ENCODE measurements at places on chromosomes 11 and 22.

DNA sequence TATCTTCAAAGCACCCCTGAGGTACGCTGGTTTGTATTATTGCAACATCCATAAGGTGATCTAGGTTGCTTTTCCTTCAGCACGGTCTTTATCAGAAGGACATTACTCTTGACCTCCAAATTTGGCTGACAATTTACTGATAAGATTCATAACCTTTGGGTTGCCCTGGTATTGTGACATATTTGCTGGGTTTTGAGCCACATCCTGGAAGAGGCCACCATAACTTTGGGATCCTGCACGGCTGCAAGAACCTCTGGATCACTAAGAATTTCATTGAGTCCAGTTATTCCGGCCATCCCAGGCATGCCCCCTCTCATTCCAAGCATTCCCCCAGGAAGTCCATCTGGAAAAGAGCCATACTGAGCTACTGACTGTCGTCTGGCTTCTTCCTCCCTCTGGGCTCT is 6.5 kb upstream of the PLET1 start:
- H3K4me1 ChIP-seq = no peaks in the 10 kb centered on the region
- H3K4me3 ChIP-seq = no peak overlapping the region
- no peaks in the 10 kb centered on the region for H3K36me3 ChIP-seq
- H3K27ac ChIP-seq = no peak overlapping the region
- DNase-seq = no peak

- H3K4me3 ChIP-seq = no peak overlapping the region
- H3K4me1 ChIP-seq = no peaks in the 10 kb centered on the region
- H3K27me3 ChIP-seq = no peaks in the 10 kb centered on the region
- no peak overlapping the region for H3K27ac ChIP-seq
- no peaks in the 10 kb centered on the region for H3K36me3 ChIP-seq
Measured at GRCh38 chr11:127074151-127074761, 73.7 kb upstream of the KIRREL3 start.

GRCh38 chr11:59810911-59811259 is 307 bp upstream of the MRPL16 start:
- H3K4me1 ChIP-seq = peaks cover 6% of the 10 kb centered on the region
- peaks cover 27% of the 10 kb centered on the region for H3K36me3 ChIP-seq
- no peaks in the 10 kb centered on the region for H3K27me3 ChIP-seq
- DNase-seq = no peak
- peak overlapping the region; percentile 73 for H3K4me3 ChIP-seq
- H3K27ac ChIP-seq = peak overlapping the region; percentile 63

DNA sequence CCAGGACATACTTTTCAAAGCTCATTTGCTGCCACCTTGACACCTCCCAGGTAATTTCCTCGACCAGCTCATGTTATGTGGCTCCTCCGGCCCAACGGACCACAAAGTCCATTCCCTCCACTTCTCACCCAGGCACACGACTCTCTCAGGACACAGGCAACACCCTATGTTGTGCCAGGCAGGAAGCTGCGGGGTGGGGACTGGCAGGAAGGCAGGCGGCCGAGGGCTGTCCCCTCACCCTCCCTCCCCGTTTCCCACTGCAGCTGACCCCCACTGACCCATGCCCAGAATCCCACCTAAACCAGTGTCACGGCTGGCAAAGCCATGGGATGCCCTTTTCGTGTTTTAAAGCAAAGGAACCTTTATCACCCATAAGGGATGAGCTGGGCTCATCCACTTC is 20.8 kb downstream of the CELSR1 start:
- no peaks in the 10 kb centered on the region for H3K36me3 ChIP-seq
- no peak overlapping the region for H3K4me3 ChIP-seq

GRCh38 chr22:30340911-30341685 is 14.4 kb upstream of the TBC1D10A start:
- no peaks in the 10 kb centered on the region for H3K27me3 ChIP-seq
- no peak overlapping the region for H3K27ac ChIP-seq
- DNase-seq = no peak
- no peak overlapping the region for H3K4me3 ChIP-seq
- H3K36me3 ChIP-seq = peaks cover 43% of the 10 kb centered on the region

DNA sequence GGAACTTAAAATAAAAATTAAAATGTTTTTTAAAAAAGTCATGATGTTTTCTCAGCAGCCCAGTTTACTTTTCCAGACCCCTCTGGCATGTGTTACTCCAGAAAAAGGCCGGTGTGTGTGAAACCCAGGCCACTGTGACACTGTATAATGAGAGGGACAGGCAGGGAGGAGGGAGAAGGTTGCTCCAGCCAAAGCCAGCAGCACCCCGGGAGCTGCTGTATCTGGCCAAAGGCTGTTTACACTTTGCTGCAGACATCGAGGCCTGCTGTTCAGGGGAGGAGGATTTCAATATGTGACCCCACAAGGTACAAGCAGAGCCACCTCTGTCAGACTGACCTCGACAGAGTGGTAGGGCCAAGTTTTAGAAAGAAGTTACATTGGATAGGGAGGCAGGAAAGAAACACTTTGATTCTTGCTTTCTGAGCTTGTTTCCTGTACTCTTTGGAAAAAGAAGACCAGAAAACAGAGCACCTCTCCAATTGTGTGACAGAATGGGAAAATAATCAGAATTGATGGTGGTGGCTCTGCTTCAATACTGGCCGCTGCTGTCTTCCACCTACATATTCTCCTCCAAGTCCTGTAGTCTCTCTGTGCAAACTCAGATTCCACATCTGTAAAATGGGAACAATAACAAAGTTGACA is 41.0 kb upstream of the CD44 start:
- no peaks in the 10 kb centered on the region for H3K27me3 ChIP-seq
- no peaks in the 10 kb centered on the region for H3K4me1 ChIP-seq
- H3K4me3 ChIP-seq = no peak overlapping the region
- H3K36me3 ChIP-seq = no peaks in the 10 kb centered on the region

DNA sequence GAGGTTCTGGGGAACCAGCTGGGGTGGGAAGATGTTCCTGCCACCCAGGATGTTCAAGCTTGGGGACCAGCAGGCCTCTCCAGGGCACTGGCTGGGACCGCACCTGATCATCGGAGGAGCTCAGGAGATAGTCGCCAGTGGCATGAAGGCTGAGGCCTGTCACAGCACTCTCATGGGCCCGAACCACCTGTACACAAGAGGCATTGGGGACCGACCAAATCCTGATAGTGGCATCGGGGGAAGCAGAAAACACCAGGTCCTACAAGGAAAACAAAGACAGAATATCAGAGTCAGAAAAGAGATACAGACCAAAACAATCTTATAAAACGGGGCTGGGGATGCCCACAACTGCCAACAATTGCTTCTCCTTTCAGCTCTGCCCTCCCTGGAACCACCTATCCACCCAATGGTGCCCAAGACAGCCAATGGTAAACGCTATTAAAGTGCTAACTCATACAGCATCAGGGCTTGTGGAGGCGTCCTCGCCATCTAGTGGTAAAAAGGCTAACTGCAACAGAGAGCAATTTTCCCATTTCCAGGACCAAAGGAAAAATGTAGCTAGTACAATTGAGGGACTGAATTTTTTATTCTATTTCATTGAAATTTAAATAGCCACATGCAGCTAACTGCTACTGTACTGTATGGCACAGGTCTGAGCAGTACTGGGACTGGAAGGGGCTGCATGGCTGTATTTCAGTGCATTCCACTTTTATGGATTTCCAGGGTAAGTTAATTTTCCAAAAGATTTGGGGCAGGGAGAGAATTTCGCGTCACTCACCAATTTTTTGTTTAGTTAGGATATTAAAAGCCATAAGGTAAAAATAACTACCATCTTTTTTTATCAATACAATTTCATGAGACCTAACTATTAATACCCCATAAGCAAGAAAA is 7.1 kb downstream of the PRPF19 start:
- DNase-seq = peak; percentile 40
- no peak overlapping the region for H3K4me3 ChIP-seq
- no peak overlapping the region for H3K27ac ChIP-seq

DNA sequence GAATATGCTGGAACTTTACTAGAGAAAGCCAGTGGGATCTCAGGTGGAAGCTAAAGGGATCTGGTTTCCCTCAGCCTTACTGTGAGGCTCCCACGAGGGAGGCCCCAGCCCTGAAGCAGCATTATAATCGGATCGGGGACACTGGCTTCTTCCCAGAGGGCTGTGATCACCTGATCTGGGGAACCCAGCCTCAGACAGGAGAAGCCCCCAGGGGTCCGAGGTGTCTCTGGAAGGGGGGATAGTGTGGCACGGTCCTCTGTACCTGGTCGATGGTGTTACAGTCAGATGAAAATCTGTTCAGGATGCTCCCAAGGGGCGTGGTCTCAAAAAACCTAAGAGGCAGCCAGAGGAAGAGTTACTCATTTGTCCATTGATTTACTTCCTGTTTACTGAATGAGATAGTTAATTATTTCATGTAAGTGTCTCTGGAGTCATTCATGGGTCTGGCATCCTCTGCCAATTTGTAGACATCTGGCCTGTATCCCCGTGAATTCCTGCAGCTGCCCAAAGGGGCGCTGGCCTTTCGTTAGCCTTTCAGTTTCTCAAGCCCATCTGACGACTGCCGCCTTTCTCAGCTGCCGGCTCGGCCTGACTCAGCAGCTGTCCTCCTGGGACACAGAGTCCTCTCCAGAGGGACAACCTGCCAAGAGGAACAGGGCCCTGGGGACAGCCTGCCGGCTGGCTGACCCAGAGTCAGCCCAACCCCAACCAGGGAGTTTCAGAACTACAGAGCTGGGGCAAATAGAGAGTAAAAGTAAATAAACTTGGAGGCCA is 17.0 kb upstream of the KCNJ11 start:
- no peaks in the 10 kb centered on the region for H3K36me3 ChIP-seq
- no peak for DNase-seq
- H3K4me1 ChIP-seq = no peaks in the 10 kb centered on the region

DNA sequence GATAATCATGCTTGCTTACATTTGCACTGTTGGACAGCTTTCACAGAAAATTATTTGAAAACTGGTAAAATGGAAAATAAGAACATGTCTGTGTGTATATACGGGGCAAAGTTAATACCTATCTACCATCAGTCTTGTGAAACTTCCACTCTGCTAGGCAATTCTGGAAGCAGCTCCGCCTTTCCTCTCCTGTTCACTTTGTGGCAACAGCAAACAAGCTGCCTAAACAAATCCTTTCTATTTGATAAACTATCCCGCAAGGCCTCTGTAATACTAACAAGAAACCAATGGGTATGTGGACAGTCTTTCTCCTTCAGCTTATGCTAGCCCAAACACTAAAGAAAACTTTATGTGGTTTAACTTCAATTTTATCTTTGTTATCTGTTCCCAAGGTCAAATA is 39.2 kb upstream of the RAPSN start:
- H3K4me3 ChIP-seq = no peak overlapping the region
- no peaks in the 10 kb centered on the region for H3K27me3 ChIP-seq
- H3K27ac ChIP-seq = no peak overlapping the region

DNA sequence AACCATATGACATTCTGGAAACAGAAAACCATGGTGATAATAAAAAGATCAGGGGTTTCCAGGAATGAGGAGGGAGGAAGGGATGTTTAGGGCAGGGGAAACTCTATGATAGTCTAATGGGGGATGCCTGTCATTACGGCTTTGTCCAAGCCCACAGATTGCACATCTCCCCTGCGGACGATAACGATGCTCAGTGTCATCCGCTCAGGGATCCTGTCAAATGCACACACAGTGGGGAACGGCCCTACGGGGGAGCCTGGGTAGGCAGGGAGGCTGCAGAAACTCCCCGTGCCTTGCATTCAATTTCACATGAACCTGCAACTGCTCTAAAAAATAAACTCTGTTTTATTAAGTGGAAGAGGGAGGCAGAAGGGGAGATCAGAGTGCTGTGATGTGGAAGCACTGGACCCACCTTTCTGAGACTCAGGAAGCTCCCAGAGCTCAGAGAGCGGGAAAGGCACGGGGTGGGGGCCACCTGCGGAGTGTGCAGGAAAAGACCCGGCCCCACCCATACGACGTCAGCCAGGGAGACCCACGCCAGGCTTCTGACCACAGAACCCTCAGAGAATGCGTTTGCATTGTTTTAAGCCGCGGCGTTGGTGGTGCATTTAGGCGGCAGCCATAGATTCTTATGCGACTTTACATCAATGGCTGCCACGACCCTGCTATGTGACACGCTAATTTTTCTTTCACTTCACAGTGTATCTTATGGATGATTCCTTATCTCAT is 543.5 kb downstream of the BRD1 start:
- no peaks in the 10 kb centered on the region for H3K27me3 ChIP-seq
- no peak for DNase-seq
- H3K4me1 ChIP-seq = no peaks in the 10 kb centered on the region
- no peak overlapping the region for H3K4me3 ChIP-seq
- H3K27ac ChIP-seq = no peak overlapping the region
- H3K36me3 ChIP-seq = no peaks in the 10 kb centered on the region

GRCh38 chr22:38270091-38270992 is 2.5 kb downstream of the TMEM184B start:
- DNase-seq = no peak
- peaks cover 22% of the 10 kb centered on the region for H3K4me1 ChIP-seq

DNA sequence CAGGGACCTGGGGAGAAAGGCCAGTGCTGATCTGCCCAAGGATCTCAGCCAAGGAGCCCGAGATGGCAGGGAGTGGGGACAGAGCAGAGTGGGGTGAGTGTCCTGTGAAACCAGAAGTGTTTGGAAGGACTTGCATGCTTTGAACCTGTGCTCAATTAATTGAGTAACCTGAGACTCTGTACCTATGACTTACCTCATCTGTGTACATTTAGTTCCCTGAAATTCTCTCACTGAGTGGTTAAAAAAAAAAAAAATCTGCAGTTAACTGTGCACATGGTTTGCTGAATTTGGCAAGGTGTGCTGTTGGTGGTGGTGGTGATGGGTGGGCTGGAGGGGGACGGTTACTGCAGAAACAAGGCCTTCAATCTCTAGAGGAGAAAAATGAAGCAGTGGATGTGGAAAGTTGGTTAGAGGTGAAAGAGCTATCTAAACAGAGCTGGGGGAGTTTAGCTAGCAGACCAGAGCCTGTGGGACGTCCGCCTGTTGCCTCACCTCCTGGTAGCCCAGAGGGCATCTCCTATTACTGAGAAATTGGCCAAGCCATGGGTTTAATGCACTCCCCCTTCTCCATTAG is 8.3 kb upstream of the SORL1-AS1 start:
- H3K4me3 ChIP-seq = no peak overlapping the region
- no peaks in the 10 kb centered on the region for H3K27me3 ChIP-seq
- H3K4me1 ChIP-seq = peaks cover 95% of the 10 kb centered on the region
- H3K27ac ChIP-seq = peak overlapping the region; percentile 61

DNA sequence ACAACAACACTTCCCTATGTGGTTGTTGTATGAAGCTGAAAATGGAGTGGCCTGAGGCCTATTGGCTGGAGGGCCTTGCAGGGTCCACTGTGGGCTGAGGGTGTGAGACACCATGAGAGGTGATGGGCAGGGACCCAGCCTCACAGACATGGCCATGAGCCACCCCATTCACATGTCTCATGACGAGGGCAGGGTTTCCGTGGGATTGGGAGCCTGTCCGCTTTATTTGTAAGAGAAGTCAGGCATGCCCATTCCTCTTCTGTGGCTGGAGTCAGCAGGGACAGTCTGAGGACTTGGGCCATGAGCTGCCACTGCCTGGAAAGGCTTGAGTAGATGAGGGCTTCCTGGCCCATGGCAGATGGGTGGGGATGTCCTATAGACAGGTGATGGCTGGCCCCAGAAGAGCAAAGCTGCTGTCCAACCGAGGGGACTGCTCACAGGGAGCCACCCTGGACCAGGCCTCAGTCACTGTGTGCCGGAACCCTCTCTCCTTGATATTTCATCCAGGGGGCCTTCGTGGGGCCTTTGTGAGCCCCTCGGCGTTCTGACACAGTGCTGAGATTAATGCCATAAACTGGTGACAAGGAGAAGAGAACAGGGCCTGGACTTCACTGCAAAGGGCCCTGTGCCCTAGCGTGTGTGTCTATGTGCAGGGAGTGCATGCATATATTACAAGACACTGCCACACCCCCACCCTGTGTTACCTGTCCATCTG is 971.9 kb downstream of the BRD1 start:
- H3K36me3 ChIP-seq = no peaks in the 10 kb centered on the region
- no peak overlapping the region for H3K27ac ChIP-seq
- H3K4me1 ChIP-seq = no peaks in the 10 kb centered on the region
- H3K27me3 ChIP-seq = peaks cover 12% of the 10 kb centered on the region
- no peak overlapping the region for H3K4me3 ChIP-seq
